ENCODE measurements at places on chromosomes 6 and 20.

- no peak for DNase-seq
These were observed 59.1 kb upstream of the PTPN1 start for GRCh38 chr20:50450881-50451752.

DNA sequence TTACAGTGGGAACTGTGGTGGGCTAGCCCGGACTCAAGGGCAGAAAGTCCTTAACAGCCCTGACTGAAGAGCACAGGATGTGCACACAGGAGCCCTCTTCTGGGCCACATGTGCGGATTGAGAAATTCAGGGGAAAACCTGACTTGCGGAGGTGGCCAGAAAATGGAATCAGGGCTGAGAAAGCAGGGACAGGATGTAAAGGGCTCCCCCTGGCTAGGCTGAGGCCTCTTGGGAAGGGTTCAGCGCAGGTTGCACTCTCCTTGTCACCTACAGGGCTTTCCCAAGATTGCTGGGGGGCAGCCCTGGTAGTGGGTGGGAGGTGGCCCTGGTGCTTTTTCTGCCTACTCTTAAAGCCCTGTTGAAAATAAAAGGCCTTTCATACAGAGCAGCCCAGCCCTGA lies 251.2 kb downstream of the SLC24A3 start:
- no peak for DNase-seq

DNA sequence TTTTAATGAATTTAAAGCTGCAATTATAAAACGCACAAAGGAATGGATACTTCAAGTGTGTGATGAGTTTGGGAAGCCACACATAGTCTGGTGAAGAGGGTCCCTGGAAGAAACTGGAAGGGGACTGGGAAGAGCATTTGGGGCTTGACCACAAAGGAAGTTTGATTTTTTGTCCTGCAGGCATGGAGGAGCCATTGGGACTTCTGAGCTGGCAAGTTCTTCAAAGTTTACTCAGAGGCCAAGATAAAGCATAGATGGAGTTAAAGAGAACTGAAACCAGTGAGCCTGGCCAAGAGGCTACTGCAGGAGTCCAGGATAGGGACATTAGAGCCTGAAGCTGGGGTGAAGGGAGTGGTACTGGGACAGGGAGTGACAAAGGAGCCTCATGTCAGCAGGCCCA lies 95.0 kb downstream of the AIG1 start:
- DNase-seq = no peak

DNA sequence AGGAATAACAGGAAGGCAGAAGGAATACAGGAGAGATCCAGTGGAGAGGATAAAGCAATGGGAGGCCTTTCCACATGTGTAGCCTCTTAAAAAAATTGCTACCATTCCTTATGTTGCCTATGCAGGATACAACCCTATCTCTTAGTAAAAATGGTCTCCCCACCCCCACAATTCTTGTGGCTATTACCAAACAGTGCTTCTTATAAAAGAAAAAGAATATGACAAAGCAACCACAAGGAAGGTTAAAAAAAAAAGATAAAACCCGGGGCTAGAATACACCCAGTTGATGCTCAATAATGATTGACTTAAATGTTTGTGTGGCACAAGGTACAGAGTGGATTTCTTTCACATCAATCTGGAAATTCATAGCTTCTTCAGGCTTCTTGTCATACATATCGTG lies 250.9 kb downstream of the HIVEP2 start:
- no peak for DNase-seq

DNA sequence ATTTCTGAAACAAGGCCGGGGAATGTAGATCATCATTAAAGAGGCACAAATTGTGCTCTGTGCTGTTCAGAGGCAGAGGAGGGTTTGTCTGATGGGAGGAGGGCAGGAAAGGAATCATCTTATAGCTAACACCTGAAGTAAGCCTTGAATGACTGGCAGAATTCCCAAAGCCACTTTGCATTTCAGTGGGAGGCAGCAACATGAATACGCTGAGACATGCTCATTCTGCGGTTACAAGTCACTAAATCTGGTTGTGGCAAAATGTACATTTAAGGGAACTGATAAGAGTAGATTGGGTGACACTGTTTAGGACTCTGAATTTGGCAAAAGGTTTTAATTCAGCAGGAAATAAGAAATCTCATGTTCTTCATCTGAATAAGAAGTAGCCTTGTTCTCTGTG lies 4.4 kb upstream of the COL19A1 start:
- no peak for DNase-seq

DNA sequence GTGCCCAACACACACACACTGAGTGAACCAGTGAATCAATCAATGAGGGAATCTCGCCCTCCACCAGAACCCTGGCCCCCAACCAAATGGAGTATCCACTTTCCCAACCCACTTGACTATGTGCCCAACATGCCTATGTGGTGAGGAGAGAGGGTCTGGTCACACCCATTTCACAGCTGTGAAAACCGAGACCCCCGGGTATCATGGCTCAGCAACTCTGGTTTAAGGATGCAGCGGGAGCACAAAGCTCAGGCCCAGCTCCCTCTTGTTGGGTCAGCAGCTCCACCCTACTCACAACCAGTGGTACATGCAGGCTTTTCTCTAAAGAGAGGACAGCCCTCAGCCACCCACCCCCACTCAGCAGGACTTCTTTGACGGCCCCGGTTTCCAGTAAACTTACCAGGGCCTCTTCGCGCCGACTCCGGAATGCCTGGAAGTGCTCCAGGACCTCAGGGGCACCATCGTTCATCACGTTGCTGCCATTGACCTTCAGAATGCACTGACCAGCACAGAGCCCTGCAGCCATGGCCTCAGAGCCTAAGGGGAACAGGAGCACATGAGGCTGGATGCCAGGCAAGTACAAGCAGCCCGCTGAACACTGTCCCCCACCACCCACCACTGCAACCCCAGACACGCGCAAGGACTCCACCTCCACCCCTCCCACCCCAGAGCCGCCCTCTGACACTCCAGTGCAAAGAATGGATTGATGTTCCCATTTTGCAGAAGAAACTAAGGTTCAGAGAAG lies 174.7 kb downstream of the PREX1 start:
- no peak for DNase-seq

GRCh38 chr6:14277405-14277930 lies 159.9 kb downstream of the CD83 start:
- DNase-seq = no peak

DNA sequence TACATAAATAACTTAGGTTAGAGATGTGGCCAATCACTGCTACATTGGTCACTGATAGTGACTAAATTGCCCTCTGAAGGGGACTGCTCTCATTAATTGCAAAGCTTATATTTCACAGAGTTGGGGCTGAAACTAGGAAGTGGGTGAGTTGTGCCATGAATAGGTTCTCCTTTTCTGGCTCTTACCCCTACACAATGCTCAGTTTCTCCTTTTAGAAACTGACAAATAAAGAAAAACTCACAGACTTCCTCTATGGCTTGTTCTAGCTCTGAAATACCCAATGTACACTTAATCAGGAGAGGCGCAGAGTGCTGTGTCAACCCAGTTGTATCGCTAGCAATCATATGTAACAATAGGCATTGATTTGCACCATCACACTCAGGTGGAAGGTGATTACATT lies 41.2 kb upstream of the PROKR2 start:
- no peak for DNase-seq

- DNase-seq = no peak
These were observed 13.4 kb upstream of the HSF2 start for GRCh38 chr6:122385857-122386612.

DNA sequence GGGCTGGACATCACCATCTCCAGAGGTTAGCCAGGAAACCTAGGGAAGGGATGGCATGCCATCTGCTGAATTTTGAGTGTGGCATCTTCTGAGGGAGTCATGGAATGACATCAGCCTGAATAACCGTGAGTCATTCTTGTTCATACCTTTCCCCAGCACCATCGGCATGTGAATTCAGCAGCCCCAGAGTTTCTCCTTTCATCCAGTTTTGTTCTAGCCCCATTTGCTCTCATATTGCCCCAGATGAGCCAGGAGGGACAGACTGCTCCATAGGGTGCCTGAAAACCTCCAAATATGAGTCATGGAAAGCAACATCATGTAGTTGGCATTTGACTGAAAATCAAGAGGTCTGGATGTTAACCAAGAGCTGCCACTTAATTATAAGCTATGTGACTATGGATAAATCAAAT lies 219.2 kb upstream of the SGK1 start:
- no peak for DNase-seq

DNA sequence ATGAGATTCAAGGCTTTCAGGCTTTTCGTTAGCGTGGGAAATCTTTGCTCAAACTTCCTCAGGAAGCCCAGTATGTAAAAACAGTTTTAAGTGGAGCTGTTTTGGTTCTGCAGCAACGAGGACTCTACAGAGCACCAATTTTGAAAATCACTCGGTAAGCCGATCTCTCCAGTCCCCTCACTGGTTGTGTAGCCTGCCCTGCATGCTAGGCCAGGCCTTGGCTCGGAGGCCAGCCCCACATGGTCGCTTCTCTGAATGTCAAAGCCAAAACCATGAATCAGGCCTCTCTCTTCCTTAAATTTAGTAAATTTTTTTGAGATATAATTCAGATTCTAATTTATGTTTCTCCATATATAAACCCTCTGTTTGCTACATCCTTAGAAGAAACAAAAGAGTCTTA lies 108.0 kb downstream of the CHD6 start:
- no peak for DNase-seq

DNA sequence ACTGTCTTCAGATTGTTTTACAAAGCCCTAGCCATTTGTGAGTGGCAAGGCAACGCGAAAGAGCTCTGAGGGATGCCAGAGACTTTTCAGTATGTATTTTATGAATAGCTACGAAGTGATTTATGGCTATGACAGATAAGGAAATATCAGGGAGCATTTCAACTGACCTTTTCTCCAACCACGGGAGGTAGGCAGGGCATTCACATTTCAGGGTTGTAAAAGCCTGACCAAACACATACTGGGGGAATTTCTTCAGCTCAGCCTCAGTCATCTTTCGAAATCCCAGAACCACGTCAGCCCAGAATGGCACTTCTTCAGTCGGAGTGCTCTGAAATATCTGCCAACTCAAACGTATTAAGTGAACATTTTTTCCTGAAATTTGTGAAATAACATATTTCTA lies 10.8 kb downstream of the DDO start:
- no peak for DNase-seq

DNA sequence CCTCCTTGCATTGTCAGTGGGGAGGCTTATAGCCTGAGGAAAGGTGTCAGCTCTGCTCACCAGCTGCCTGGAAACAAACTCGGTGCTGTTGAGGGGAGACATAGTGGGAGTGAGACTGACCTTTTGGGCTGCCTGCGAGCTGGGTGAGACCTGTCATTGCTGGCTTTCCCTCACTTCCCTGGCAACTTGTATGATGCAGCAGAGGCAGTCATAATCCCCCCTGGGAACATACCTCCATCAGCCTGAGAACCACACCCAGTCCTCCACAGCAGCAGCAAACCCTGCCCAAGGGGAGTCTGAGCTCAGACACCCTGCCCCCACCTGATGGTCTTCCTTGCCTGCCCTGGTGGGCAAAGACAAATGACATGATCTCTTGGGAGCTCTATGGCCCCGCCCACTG lies 521.2 kb upstream of the IMPG1 start:
- no peak for DNase-seq

DNA sequence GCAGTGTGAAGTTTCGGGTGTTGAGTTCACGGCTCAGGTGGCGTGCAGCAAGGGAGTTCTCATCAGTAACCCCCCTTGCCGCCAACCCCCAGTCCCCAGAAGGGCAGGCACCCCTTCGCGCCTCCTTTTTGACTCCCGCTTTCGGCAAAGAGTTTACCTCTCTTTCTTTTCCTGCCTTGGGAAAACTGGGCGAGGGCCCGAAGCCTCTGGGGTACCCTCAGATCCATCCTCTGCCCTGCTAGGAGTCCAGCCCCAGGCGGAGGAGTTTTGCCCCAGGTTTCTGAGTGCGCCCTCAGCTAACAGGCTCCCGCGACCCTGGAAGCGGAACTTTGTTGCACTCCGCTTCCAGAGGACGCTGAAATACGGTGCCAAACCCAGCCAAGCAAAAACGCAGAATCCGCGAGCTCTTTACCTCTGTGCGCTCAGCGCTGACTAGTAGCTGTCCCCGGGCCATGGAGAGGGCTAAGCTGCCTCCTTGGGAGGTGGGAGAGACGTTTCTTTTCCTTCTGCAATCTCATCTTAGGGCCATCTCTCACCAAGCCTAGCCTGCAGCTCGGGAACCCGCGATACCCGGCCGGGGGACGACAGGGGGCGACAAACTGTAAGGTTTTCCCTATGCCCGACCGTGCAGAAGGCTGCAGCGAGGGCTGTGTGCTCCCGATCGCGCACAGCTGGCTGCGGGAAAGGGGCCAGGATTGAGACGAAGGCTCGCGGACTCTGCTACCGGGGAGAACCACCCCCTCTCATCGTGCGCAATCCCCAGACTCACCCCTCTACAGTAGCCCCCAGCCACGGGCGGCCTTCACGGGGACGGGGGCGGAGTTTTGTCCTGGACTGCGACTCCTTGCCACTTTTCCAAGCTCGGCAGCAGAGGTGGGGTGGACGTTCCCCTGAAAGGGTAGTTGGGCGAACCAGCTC lies 2.7 kb upstream of the PAX1 start:
- no peak for DNase-seq

- no peak for DNase-seq
These were observed 43.3 kb downstream of the LRRC1 start for GRCh38 chr6:53837865-53838769.

GRCh38 chr20:25487306-25487705 lies 79.8 kb downstream of the GINS1 start:
- DNase-seq = no peak

- DNase-seq = no peak
These were observed 28.2 kb upstream of the CNKSR3 start for GRCh38 chr6:154538640-154539191.

DNA sequence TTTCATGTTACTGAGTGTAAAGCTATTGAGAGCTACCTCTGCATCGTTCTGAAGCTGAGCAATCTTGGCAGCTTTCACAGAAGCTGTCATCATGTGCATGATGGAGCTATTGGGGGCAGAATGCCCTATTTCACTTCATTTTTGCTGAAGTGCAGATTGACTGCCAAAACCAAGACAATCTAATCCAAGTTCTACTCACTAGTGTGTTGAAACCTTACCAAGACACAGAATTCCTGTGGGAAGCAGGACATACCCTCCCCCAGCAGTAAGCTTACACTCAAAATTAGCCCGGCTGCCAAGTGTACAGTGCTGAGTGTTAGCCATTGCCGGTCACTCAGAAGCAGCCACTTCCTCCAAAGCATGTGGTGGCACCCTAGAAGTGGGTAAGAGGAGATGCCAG lies 177.3 kb upstream of the TENT5A start:
- no peak for DNase-seq

- DNase-seq = no peak
These were observed 125.5 kb upstream of the FBXL4 start for GRCh38 chr6:99073223-99073622.

- no peak for DNase-seq
These were observed 292.6 kb upstream of the MARCKS start for GRCh38 chr6:113564371-113565171.

All from CMK (cell line).